Epithelial cell of proximal tubule (primary cell): ENCODE measurements at places on chromosomes 3 and 15. TPM values are rescaled to one million over a fixed set of nuclear protein-coding genes. Genes with fewer than 3 reads are reported as not detected.

DNA sequence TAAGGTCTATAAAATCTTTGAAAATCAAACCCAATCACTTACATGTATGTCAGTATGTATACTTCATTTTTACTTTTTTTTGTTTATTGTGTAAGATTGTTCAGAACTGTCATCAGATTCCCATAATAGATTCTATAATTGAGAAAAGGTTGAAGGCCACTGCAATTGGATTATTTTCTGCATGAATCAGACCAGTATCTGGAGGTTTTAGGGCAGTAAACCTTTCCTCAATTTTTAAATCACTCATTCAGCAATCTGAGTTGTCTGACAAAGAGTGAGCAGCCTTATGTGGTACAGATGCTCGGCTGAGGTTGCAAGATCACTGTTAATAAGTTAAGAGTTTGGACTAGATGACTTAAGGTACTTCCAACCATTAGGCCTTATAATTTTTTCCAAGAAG, 96.0 kb downstream of the TP63 start:
- no peak for DNase-seq

- DNase-seq: no peak
Observed at GRCh38 chr3:167649746-167650145, 4.0 kb downstream of the WDR49 start.

DNA sequence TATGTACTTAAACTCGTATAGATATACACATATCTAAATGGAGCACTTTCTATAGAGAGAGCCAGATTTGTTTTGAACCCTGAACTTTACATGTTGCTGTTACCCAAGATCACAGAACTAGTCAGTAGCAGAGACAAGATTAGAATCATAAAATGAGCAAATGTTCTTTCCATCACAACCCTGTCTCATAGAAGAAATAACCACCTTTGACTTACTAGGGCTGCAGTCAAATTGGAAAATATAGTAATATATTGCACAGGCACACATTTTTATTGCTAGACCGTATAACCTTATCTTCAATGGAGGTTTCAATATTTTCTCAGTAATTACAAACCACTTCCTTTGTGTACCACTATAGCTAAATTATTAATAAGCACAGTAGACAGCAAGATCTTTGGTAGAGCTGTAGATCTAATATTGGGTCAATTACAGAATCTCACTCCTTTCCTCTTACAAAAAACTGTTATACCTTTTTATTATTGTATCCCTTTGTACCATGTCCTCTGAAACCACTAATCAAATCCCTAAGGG, 41.5 kb upstream of the TBL1XR1 start:
- DNase-seq: no peak

DNA sequence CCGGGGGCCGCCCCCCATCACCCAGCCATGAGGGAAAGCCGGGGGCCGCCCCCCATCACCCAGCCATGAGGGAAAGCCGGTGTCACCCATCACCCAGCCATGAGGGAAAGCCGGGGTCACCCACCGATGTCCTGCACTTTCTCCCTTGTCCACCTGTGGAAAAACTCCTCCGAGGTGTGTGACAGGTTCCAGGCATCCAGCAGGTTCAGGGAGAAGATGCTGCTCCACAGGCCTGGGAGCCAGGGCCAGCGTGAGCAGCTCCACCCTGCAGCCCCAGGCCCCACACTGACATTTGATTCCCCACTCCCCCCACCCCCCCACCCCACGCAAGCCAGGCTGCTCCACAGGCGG, 15.5 kb upstream of the EHD4 start:
- no peak for DNase-seq

The TMCO5A gene
- not detected in 2 replicates for total RNA-seq

DNA sequence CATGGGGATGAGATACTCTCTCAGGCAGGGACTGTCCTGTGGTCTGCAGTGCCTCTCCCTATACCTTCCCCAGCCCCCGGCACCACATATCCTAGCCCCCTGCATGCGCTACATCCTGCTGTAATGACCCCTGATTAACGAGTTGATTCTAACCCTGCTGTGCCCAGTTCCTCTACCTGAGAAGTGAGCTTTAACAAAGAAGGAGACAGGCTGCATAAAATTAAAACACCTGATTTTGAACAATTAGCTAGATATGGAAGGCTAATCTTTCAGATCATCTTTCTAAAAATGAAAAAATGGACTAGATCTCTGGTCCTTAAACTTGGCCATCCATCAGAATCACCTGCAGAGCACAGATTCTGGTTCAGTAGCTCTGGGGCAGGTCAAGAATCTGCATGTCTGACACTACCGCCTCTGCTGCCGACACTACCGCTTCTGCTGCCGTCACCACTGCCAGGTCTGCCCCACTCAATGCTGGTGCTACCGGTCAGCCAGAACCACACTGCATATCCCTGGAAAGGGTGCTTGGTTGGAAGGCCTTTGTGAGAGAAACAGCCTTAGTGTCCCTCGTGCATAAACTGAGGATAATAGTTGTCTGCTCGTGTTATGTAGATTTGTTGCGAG, 33.6 kb upstream of the ZBTB38 start:
- DNase-seq: no peak

GRCh38 chr3:141388823-141389621, 20.7 kb downstream of the ZBTB38 start:
- DNase-seq: no peak

DNA sequence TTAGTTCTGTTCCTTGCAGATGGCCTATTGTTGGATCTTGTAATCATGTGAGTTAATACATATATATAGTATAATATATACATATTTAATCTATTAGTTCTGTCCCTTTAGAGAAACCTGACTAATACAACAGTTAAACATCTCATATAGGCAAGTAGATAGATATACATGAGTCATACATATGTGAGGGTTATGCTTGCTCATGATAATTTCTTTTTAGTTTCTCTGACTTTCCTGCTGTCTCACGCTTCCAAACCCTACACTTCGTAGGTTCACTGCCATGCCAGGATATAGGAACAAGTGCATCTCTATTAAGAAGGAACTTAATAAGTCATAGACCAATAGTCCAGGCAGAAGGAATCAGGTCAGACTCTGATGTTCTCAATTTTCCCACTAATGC, 16.8 kb upstream of the CLDN16 start:
- no peak for DNase-seq

- no peak for DNase-seq
Observed at GRCh38 chr3:123952844-123953520, 8.0 kb downstream of the CCDC14 start.

DNA sequence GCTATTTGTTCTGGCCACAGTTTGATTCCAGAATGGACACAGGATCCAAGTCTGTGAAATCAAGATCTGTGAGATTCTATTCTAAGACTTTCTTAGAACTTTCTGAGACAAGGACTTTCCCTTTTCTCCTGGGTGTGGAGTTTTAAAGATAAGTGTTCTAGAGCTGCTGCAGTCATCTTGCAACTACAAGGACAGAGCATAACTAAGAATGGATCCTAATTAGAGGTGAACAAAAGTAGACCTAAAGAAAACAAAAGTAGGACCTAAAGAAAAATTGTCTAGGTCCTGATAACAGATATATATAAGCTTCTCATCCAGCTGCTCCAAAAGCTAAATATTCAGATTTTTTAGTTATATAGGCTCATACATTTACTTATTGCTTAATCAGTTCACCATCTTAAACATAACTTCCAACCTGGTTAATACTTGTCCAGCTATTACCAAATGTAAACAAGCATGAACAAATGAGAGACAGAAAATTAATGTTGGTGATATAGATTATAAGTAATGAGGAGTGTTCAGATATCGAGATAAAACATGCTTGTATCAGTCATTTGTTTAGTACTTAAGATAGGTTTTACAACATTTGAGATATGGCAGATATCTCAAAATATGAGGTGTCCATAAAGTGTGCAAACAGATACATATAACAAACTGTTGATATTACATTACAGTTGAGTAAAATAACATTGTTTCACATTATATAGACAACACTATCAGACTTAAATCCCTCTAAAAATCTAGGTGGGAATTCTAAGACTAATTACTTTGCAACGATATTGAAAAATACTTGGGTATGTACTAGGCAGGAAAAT, 75.1 kb downstream of the CD200 start:
- no peak for DNase-seq
